Activated CD4-positive, alpha-beta memory T cell treated with anti-CD3 and anti-CD28 coated beads for 36 hours (primary cell): ENCODE measurements at places on chromosomes 4 and X. TPM values are rescaled to one million over a fixed set of nuclear protein-coding genes. Genes with fewer than 3 reads are reported as not detected.

AWAT1 gene
- total RNA-seq: not detected

SPARCL1 gene
- not detected for total RNA-seq

MAGEA11 gene
- not detected for total RNA-seq

DNA sequence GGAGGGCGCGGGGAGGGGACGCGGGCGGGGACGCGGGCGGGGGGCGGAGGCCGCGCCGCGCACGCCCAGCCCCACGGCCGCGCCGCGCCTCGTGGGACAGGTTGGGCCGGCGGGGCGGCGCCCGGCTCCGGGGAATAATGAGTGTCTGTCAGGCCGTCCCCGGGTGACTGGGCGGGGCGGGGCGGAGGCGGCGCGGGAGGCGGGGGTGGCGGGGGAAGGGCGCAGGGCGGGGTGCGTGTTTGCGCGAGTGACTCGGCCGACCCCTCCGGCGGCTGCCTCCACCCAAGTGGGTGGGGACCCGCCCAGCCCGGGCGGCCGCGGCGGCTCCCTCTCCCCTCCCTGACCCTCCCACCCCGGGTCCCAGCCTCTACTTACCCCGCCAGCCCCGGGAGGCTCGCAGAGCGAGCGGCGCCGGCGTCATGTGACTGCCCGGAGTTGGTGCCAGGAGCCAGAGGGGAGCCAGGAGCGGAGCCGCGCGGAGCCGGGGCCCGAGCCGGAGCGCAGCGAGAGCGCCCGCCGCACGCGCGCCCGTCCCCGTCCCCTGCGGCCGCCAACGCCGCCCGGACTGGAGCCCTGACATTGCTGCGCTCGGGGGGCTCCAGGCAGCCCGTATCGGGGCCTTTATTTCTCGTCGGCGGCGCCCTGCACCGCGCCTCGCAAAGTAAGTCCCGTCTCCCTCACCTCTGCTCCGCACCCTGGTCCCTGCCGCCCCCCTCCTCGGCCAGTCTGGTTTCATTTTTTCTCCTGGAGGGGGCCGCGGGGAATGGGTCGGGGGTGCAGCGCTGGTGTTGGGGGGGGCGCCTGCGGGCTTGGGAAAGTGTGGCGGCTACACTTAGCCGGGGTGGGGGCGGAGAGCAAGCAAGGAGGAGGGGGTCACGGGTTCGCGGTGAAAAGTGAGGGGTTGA, at the start of gene KLF3:
TSS of gene KLF3 (plus strand) at position 399 of the 905 bp plus-strand sequence. CDS start 16,427 bp downstream, outside the sequence.
- peak within 1 kb of the TSS; percentile 83 for H3K4me3 ChIP-seq
- no peaks in the 10 kb centered on the region for H3K27me3 ChIP-seq
- H3K4me1 ChIP-seq: peaks cover 61% of the 10 kb centered on the region
- H3K36me3 ChIP-seq: no peaks in the 10 kb centered on the region
- peak within 1 kb of the TSS; percentile 68 for H3K27ac ChIP-seq
- peak; percentile 86 for DNase-seq

- H3K36me3 ChIP-seq: no peaks in the 10 kb centered on the region
- DNase-seq: no peak
- H3K27me3 ChIP-seq: peaks cover 6% of the 10 kb centered on the region
- H3K4me3 ChIP-seq: no peak overlapping the region
- H3K4me1 ChIP-seq: no peaks in the 10 kb centered on the region
Measured at GRCh38 chr4:78962597-78963115, 23.4 kb upstream of the PAQR3 start.

DNA sequence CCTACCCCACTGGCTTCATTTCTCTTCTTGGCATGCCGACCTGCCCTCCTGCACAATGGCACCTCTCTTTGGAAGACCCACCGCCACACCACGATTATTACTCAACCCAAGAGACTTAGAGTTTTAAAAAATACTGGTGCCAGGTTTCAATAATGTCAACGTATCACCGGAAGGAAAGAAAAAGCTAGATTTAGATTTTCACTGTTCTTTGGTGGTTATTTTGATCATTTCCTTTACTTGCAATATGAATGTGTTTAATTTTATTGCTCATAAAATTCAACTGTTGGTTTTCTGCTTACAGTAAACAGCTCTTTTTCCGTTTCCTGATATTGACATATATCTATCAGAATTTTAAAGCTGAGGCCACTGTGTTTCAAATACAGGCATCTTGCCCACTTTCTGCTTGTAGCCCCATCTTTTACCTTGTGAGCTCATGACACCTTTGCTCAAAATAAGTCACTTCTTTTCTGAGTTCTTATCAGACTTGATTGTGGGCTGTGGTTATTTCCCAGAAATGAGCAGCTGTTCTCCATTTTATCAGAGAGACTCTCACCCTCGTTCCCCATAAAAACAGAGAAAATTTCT, 439.1 kb downstream of the INPP4B start:
- peak; percentile 68 for DNase-seq
- peaks cover 50% of the 10 kb centered on the region for H3K4me1 ChIP-seq
- peak overlapping the region; percentile 97 for H3K27ac ChIP-seq
- H3K27me3 ChIP-seq: no peaks in the 10 kb centered on the region
- peak overlapping the region; percentile 92 for H3K4me3 ChIP-seq
- H3K36me3 ChIP-seq: peaks cover 16% of the 10 kb centered on the region

DNA sequence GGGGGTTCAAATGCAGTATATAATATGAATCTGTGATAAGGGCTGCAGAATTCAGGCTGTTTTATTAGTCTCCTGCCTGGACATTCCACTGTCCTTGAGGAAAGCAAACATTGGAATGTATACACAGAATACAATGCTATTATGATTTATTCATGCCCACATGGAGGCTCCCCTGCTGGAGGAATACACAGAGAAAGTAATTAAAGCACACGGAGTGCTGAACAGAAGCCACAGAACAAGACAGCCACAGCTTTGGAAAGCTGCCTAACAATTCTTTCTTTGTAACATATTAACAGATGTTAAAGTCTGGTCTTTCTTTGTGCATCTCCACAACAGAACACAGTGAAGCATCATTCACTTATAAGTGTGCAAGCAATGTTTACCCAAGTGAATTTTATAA, 155.8 kb downstream of the ARAP2 start:
- no peak for DNase-seq
- H3K27ac ChIP-seq: no peak overlapping the region

DNA sequence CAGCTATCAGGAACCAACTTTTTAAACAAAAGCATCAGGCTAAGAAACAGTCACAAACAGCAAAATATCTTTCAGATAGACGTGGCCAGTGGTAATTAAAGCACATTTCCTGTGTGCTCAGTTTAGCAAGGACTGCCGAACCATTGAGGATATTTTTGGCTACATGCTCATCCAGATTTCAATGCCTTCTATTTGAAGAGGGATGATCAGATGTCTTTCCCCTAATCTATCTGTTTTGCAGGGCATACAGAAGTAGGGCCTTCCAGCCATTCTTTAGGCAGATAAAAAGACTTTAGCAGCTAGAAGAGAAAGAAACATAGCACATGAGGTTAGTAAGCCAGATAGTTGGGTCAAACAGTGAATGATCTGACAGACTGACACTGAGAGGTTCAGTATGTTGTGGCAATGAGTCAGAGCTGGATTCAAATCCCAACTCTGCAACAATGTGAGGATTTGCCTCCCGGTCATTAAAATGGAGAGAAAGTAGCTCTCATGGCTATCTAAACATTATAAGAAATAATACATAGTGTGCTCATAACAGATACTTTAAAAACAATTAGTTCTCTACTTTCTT, 100.0 kb upstream of the PRKG2 start:
- DNase-seq: no peak
- no peak overlapping the region for H3K27ac ChIP-seq
- peaks cover 2% of the 10 kb centered on the region for H3K27me3 ChIP-seq
- H3K36me3 ChIP-seq: no peaks in the 10 kb centered on the region
